ENCODE measurements at places on chromosomes 7 and 10.

DNA sequence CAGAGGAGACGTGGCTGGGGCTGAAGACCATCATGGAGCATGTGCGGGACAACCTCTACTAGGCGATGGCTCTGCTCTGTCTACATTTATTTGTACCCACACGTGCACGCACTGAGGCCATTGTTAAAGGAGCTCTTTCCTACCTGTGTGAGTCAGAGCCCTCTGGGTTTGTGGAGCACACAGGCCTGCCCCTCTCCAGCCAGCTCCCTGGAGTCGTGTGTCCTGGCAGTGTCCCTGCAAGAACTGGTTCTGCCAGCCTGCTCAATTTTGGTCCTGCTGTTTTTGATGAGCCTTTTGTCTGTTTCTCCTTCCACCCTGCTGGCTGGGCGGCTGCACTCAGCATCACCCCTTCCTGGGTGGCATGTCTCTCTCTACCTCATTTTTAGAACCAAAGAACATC, 22.0 kb upstream of the CPA5 start:
- no peak for DNase-seq

GRCh38 chr7:24902276-24902675, 77.7 kb downstream of the OSBPL3 start:
- no peak for DNase-seq

GRCh38 chr10:124152139-124153022, 59.0 kb upstream of the CHST15 start:
- DNase-seq = no peak

DNA sequence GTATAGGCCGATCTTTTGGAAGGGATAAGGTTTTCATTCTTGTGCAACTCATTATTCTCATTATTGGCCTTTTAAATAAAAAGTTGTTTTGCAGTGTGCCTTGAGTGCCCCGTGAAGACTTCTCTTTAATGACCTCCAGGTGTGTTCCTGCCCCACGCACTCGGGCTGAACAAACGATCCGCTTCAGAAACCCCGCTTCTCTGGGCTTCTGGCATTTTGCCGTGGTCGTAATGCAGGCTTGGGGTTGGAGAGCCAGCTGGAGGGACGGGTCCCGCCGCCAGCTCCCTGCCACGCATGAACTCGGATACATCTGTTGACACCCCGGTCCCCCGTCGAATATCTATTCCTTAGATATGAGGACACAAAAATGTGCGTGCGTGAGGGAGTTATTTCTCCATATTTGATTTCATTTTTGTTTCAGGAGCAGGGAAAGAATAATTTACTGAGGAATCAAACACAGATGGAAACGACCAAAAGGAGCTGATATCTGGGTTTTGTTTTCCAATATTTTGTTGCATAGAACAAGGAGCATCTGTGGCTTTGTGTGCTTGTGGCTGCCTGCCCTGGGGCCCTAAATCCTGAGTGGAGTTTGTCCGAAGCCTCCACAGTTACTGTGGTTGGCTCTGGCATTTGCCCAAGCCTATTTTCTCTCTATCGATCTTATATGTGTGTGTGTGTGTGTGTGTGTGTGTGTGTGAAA, 17.0 kb upstream of the TTYH3 start:
- no peak for DNase-seq

DNA sequence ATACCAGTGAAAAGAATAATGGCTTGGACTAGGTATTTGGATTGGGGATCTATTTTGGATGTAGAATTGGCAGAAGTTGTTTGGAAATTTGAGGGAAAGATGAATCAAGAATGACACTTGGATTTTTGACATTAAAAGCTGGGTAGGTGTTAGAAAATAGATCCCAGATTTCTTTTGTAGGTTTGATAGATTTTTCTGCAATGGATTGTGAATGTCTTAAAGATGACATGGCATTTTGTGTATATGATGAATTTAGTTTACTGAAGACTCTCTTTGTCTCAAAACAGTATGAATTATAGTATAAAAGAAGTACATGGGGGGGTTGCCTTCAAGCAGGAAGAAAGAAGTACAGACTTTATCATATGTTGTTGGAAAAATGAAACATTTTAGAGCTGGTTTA, 75.8 kb downstream of the MPLKIP start:
- no peak for DNase-seq

DNA sequence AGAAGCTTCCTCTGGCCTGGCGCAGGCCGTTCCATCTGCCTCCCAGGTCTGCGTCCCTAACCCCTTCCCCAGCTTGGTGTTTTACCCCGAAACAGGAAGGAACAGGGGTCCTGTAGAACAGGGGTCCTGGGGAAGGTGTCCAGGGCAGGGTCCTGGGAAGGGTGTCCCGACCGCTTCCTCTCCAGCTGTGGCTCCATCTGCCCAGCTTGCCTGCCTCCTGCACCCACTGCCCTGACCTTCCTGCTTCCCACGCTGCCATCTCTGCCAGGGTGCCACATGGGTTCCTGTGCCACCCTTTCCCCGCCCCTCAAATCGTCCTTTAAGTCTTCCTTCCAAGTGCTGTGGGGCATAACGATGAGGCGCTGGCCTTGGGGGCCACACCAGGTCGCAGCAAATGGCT, 32.4 kb downstream of the WDR86 start:
- no peak for DNase-seq

GRCh38 chr10:50577010-50577409, 46.7 kb downstream of the SGMS1 start:
- DNase-seq = no peak

- no peak for DNase-seq
Observed at GRCh38 chr7:146956853-146957252, 840.3 kb downstream of the CNTNAP2 start.

DNA sequence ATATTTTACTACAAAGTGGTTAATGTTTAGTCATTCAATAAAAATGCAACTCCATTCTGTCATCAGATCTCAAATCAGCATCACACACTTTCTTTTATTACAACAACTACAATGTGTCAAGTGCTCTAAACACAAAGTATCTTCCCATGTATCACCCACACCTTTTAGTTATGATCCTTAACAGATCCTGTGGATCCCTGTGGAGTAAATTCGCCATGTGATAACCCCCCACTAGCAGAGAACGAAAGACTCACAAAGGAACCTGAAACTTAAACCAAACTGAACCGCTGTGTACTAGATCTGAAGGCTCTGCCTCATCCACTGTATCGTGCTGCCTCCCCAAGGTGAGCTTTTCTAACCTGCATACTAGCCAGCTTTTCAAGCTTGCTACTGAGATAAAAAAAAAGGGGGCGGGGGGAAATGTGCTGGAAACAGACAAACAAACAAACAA, 1.7 kb downstream of the DPY19L1 start:
- DNase-seq = peak; percentile 39

DNA sequence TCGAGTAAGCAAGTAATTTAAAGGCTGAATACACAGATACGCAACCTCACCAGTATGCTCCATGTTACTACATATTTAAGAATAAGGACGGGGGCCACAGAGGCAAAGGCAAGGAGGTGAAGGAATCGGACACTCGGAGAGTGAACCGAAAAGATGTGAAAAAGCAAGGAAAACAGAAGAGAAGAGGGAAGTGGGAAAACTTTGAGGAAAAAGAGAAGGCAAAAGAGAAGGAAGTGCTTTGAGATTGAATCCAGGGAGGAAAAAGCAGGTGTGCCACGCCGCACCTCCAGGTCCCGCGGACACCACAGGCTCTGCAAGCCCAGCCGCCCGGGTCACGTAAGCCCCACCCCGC, 367 bp upstream of the AVL9 start:
- no peak for DNase-seq

DNA sequence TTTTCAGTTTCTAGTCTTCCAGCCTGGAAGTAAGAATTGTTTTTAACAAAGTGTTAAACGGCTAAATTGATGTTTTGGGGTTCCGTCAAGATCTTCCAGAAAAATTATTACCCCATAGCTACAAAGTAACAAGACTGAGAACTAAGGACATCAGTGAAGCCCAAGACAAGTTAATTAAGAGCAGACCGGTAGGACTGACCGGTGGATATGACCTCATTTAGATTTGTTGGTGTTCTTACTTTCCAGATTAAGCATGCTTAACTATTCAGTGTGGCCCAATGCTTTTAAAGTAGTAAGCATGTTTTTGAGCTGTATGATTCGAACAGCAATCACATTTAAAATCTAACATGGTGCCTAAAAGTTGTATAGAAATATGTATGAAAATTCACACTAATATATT, 73.1 kb upstream of the RPA3 start:
- DNase-seq = no peak

DNA sequence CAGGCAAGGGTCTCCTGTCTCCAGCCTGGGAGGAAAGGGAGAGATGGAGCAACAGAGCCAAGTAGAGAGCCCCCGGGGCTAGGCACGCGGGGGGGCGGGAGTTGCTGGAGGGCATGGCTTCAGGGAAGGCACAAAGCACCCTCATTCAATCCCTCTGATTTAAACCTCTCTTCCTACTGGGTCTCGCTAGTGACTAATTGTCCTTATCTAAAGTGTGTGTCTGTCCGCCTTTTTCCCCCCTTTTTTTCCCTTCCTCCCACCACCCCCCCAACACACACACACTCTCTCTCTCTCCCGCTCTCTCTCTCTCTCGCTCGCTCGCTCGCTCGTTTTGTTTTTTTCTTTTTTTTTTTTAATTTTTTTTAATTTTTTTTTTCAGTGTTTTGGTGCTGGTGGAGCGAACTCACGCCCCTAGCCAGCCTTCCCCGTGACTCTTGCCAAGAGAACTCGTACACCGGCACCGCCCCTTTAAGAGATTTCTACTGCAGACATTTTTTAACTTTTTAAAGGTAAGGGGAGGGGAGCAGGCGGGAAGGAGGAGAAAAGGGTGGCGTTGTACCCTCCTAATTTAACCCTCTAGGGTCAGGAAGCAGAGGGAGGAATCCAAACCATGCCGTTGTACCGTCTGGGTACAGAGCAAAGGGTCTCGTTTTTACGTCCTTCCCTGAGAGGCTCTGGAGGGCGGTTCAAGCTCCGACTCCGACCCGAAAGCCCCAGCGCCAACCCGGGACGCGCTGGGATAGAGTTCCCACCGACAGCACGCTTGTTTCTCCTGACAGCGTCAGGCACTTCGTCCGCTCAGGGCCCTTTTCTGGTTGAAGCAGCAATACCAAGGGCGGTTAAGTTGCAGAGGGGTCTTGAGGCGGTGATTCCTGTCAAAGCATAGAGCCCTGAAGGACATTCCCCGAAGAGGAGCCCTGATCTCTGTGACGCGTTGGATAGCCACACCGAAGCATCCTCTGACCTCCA, at the start of gene HPSE2:
TSS of gene HPSE2 (minus strand) at position 195 of the 969 bp plus-strand sequence.
- no peak for DNase-seq

DNA sequence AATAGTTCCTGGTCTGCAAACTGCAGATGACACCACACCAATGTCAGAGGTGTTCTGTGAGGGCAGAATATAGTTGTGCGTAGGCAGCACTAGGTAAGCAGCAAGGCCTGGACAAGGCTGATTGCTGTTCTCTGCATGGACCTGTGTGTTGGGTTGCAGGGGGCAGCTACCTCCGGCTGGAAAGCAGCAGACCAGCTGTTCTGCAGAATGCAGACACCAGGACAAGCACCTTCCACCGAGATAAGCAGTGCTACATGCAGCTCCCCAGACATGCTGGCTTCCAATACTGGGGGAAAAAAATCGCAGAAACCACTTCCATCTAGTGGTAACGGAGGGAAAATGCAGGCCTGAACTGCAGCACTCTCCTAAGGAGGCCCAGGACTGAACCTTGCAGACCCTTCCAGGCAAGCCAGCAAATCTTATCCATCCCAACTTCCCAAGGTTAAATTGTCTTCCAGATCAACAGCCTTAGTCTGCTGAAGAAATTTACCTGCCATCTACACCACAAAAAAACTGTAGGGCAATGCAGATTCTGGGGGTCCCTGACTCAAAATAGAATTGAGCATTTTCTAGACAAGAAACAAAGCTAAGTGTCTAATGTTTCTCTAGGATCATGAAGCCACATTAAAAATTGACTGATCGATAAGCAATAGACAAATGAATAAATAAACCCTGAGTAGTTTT, 50.5 kb upstream of the COBL start:
- DNase-seq = peak; percentile 63

DNA sequence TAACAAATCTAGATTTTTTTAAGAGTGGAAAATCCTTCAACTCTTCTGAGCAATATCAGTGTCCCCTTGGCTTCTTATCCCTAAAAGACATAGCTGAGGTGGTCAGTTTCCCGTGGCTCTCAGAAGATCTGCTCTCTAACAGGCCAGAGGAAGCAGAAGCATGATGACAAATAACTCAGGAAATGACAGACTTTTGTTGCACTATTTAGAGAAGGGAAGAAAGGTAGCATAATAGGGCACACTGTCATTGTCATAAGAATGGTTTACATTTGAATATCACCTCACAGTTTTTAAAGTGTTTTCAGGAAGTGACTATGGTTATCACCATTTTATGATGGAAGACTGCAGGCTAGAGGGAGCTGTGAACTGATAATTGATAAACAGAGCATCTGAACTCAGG, 33.6 kb upstream of the RAPGEF5 start:
- DNase-seq = no peak

GRCh38 chr7:133560900-133561299, 308.0 kb downstream of the EXOC4 start:
- no peak for DNase-seq

DNA sequence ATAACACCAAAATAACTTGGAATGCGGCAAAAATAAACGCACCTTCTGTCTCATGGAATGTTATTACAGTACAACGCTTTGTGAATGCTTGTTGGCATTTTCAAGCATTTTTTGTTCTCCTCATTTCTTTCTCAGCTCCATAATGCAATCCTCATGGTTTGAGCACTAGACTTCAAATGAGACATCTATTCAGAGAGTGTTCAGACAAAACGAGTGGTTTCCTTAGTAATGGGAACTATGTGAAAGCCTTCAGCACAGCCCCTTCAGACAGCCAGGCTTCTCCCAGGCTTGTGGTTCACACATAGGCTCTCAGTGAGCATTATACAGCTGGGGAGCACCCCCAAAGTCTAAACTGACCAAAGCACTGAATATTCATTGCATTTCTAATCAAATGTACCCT, 8.6 kb upstream of the LRRN3 start:
- DNase-seq = no peak

DNA sequence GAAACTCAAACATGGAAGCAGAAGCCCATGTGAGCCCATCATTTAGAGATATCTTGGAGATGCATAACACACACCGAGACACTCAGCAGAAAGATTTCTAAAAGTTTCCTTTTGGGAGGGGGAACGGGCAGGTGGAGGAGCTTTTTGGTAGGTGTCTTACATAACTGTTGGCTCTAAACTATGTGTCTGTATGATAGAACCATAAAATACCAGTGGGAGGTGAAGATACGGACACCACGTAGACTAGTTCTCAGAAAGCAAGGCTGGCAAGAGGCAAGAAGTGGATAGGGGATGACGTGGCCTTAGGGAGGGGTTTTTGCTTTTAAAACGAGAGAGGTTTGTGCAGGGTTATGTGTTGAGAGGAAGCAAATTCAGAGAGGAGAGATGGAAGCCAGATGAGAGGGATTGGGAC, 36.5 kb downstream of the IL15RA start:
- no peak for DNase-seq

Measured in HuH-7.5 (cell line).